Activated gamma-delta T cell (primary cell): ENCODE measurements at places on chromosomes 13 and 19.

DNA sequence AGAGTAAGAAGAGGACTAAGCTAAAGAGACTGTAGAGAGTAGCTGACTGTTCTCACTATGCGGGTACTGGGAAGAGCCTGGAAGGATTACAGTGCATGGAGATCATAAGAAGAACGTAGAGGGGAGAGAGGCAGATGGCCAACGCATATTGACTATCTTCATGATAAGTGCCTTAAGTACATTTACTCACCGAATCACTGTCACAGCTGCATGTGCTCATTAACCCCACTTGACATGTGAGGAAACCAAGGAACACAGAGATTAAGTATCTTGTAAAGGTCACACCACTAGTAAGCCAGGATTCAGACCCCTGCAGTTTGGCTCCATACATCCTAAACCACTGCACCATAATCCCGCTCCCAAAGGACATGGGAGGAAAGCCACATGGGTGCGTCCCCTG is 34.1 kb downstream of the SMAD9 start:
- no peak for DNase-seq

DNA sequence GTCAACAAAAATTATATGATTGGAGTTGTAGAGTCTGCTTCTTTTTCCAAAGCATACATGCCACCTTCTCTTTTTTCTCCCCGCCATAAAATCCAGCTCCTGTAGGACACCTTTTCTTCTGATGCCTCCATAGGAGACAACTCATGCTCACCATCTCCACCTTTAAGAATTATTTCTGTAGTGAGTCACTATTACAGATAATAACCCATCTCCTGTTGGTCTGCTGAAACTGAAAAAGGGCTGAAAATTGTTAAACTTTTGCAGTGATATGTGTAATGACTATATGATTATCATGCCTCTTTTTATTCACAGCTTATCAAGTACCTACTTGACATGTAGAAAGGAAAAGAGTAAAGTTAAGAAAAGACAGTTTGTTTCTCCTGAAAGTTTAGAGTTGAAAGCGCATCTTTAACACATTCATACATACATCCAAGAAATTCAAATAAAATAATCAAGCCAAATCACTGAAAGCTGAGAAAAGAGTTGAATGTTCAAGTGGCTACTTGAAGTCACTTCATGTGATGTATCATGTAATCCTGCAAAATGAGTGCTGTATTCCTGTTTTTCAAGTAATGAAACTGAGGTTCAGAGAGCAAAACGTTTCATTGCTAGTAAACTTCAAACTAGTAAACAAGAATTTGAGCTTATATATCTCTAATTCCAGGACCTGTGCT is 35.5 kb upstream of the LPAR6 start:
- DNase-seq: no peak

- DNase-seq: no peak
These were observed 2.5 kb downstream of the KLK10 start for GRCh38 chr19:51016798-51017683.

- no peak for DNase-seq
These were observed 52.8 kb downstream of the TNFSF13B start for GRCh38 chr13:108322206-108322824.

GRCh38 chr13:43665388-43665787 is 121.4 kb downstream of the ENOX1 start:
- no peak for DNase-seq

- DNase-seq: no peak
These were observed 112.3 kb downstream of the POSTN start for GRCh38 chr13:37486171-37486681.

GRCh38 chr19:47418692-47419029 is 666 bp downstream of the MEIS3 start:
- no peak for DNase-seq

DNA sequence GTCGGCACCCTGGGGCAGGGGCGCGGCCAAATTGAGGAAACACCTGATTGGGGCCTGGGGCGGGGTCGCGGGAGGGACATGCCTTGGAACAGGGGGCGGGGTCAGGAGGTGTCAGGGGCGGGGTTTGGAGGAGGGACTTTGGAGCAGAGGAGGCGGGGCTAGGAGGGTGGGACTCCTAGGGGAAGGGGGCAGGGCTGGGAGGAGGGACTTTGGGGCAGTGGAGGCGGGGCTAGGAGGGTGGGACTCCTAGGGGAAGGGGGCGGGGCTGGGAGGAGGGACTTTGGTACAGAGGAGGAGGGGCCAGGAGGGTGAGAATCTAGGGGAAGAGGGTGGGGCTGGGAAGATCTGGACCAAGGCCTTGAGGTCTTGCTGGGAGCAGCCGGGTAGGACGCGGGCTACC is 21.9 kb downstream of the GRIN2D start:
- peak; percentile 30 for DNase-seq

- DNase-seq: no peak
These were observed 18.3 kb downstream of the CCDC97 start for GRCh38 chr19:41328157-41328841.

DNA sequence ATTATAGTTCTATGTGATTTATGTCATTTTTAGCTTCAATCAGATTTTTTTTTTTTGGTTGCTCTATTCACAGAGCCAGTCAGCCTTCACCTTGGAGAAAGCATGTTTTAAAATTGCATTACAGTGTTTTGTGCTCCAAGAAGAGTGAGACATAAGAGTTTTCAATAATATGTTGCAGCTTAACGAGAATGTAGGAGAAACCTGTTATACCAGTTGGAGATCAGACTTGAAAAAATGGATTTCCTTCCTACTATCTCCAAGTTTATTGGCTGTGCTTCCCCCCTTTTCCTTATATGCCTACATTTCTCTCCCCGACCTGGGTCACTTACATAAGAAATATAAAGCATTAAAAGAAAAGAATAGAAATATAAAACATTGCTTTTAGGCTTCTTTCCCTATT is 123.9 kb upstream of the ARGLU1 start:
- DNase-seq: no peak

DNA sequence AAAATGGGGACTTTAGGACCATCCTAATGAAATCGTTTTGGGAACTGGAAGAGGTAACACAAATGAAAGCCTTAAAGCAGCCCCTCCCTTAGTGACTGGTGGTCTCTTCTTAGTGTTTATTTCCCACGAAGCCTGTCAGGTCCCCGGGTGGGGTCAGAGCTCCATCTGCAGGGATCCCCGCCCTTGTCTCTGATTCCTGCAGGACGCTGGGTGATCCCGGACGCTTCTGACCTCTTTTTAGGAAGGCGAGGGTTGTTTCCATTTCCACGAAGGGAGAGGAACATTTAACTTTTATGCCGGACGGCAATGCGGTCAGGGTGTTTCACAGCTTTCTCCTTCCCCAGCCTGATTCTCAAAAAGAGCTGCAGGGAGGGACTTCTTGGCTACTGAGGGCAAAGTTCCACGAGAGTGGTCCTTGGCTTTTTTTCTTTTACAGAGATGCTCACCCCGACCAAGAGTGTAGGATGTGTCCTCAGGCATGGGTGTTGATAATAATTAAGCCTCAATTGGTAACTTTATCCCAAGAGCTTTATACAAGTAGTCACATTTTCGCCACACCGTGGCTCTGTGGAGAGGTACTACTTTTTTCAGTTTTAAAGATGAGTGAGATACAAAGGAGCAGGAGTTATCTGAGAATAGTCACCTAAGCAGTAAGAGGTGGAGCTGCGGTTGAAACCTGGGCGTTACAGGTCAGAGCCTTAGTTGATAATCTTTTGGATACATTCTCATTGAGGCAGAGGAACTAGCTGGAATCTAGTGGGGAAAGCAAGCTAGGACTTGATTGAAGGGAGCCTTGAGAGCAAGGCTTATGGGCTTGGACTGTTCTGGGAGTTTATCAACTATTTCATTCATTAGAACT is 813 bp downstream of the ZNF284 start:
- DNase-seq: no peak

- DNase-seq: no peak
These were observed 45.8 kb downstream of the TNFSF13B start for GRCh38 chr13:108315273-108315672.

GRCh38 chr19:4904481-4904880 is 1.8 kb upstream of the ARRDC5 start:
- no peak for DNase-seq

GRCh38 chr19:37930416-37930815 is 23.4 kb downstream of the SIPA1L3 start:
- no peak for DNase-seq

GRCh38 chr19:5624018-5624663 is 1.3 kb downstream of the SAFB start:
- no peak for DNase-seq

DNA sequence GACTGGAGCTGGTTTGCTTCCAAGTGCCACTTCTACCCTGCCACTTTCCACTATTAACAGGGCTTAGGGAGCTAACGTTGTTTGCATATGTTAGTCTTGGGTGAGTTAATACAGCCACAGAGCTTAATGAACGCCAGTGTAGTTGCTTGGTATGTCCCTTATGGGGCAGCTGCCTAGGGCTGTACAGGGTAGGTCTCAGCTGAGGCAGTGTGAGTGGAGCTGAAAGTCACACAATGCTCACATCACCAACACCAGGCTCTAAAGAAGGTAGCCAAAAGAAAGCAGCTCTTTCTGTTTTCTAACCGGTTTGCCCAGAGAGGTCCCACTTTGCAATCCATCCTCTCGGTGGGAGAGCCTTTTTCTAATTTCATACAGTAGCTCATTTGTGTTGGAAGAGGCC is 186.2 kb downstream of the RGCC start:
- DNase-seq: no peak

GRCh38 chr13:19185086-19185864 is 3.7 kb upstream of the TUBA3C start:
- no peak for DNase-seq

DNA sequence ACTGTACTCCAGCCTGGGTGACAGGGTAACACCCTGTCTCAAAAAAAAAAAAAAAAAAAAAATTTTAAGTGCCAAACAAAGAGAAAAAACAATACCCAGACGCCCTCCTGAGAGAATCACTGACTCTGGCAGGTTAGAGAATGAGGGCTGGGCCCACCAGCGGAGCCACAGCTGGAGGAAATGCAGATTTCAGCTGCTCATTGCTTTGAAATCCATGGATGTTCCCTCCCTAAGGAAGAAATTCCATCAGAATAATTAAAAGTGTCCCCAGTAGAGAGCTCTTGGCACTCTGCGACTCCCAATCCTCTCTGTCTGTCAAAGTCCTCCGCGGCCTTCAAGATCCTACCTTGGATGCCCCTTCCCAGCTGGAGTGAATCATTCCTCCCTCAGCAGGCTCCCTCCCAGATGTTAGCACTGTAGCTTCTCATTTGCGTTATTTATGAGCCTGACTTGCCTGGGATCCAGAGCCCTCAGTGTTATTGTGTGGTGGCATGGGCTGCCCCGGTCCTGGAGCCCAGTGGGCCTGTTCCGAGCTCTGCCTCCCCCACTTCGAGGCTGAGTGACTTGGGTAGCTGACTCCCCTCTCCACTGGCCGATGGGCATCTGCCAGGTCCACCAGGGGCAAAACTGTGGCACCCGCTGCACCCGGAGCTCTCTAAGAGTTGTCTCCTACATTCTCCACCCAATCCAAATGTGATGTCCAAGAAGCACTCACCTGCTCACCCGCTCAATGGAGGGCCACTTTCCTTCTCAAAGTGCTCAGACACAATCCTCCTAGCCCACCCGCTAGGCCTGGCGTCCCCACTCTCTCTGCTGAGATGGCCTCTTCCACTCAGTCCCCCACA is 47.0 kb downstream of the SERP2 start:
- no peak for DNase-seq

GRCh38 chr13:98707281-98707999 is 45.0 kb downstream of the SLC15A1 start:
- no peak for DNase-seq

- DNase-seq: no peak
These were observed 5.2 kb upstream of the CEBPG start for GRCh38 chr19:33368074-33368864.

- no peak for DNase-seq
These were observed 82.2 kb downstream of the MIPEP start for GRCh38 chr13:23806874-23807526.

DNA sequence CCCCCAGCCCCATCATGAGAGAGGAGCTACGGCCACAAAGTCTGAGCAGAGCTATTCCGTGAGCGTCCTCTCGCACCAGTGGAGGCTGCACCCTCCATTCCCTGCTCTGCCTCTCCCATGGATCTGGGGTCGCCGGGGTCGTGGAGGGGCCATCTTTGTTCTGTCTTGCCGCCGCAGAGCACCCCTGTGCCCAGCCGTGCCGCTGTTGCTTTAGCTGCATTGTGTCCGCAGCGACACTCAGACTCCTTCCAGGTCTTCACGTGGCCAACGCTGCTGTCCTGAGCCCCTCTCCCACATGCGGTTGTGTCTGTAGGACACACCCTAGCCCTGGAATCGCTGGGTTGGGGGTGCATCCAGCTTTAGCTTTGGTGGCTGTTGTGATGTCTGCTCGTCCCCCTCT is 15.8 kb downstream of the YIPF2 start:
- DNase-seq: no peak

DNA sequence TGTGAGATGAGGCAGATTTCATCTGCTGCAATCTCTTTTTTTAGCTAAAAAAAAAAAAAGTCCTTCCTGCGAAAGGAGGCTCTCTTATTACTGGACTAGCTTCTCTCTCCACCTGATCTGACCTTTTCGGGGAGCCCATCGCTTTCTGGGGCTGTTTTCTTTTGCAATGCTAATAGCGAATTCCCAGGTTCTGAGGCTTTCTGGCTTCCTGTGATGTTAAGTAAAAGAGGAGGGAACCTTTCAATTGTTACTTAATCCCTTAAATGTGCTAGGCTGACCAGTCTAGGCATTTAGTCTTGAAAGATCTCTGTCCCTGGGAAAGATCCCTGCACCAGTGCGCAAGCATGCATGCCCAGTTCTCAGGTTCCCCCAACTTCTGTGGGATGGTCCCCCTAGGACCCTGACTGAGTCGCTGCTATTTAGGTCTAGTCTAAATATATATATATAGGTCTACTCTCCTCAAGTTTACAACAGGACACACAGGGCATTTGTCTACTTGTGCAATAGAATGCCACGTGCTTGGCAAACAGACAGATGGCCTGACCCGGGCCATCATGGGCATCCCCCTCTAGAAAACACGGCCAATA is 224.7 kb downstream of the ZNF536 start:
- no peak for DNase-seq

- no peak for DNase-seq
These were observed 20.6 kb downstream of the GRIN2D start for GRCh38 chr19:48413879-48414587.

- no peak for DNase-seq
These were observed 5.5 kb downstream of the SLC15A1 start for GRCh38 chr13:98746968-98747367.

DNA sequence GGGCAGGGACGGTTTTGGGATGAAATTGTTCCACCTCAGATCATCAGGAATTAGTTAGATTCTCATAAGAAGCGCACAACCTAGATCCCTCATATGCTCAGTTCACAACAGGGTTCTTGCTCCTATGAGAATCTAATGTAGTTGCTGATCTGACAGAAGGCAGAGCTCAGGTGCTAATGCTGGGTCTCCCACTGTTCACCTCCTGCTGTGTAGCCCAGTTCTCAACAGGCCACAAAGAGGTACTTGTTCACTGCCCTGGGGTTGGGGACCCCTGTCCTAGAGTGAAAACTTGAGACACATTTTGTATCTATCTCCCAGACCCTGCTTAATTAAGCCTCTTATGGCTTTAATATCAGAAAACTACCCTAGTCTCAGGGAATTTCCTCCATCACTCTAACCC is 966.0 kb downstream of the PCDH17 start:
- DNase-seq: no peak

- DNase-seq: no peak
These were observed 27.7 kb upstream of the UBL3 start for GRCh38 chr13:29878101-29878500.
